ENCODE measurements at places on chromosomes 16 and 17.

DNA sequence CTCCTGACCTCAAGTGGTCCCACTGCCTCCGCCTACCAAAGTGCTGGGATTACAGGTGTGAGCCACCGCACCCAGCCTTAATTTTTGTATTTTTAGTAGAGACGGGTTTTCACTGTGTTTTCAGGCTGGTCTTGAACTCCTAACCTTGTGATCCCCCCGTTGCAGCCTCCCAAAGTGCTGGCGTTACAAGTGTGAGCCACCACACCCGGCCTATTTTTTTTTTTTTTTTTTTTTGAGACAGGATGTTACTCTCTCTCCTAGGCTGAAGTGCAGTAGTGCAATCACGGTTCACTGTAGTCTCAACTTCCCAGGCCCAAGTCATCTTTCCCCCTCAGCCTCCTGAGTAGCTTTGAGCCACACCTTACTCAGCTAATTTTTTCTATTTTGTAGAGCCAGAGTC lies 3.1 kb upstream of the SNX11 start:
- DNase-seq: no peak

- no peak for DNase-seq
Observed at GRCh38 chr17:75205793-75206163, 299 bp downstream of the NUP85 start.

DNA sequence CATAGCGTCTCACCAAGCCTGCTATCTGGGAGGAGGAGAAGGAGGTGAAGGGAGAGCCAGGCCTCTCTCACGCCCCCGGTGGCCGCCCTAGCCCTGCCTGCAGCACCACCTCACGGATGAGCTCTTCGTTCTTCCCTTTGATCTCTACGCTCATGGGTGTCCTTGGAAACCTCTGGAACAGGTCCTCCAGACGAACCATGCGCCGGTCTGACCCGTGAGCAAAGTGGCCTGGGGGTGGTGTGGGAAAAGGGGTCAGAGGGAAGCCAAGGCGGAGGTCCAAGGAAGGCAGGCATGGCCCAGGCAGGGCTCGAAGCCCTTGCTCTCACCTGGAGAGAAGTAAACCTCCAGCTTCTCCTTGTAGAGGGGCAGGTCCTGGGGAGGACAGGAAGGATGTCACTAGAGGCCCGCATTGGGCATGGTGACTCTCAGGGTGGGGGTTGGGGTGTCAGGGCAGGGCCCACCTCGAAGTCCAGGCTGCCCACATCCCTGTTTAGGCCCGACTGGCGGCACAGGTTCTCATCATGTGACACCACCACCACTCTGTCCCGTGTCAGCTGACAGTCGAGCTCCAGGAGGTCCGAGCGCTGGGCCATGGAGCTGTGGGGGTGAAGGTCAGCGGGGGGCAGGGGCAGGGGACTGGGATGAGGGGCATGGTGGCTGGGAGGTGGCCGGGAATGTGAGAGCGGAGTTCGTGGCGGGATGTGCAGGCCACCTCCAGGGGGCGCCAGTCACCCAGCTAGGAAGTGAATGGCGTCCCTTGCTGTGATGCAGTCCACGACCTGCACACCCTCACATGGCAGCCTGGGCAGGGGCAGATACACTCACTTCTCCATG lies 923 bp downstream of the GDPD3 start:
- DNase-seq: peak; percentile 87

DNA sequence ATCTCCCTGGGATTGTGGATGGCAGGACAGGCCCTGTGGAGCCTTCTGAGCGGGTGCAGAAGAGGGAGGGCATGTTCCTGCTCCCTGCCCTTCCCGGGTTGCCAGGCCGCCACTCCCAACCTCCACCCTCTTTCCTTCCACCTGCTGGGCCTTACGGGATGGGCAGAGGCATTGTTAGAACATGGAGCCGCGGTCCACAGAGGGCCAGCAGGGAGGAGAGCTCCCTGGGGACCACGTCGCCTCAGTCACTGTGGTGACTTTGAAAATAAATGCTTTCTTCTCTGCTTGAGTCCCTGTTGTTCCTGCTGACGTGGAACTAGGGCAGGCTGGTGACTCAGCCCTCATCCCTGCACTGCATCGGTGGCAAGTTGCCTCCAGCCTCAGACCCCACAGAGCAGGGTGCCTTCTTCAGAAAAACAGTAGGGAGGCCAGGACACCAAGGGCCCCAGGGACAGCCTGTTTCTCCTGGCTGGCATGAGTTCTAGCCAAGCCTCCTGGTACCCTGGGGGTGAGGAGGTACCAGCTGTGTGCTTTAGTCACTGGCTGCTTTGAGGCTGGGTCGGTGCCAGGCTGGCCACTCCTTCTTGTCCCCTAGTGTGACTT lies 224.9 kb downstream of the SEC14L1 start:
- no peak for DNase-seq

- no peak for DNase-seq
Observed at GRCh38 chr16:11036040-11036439, 91.7 kb downstream of the CLEC16A start.

DNA sequence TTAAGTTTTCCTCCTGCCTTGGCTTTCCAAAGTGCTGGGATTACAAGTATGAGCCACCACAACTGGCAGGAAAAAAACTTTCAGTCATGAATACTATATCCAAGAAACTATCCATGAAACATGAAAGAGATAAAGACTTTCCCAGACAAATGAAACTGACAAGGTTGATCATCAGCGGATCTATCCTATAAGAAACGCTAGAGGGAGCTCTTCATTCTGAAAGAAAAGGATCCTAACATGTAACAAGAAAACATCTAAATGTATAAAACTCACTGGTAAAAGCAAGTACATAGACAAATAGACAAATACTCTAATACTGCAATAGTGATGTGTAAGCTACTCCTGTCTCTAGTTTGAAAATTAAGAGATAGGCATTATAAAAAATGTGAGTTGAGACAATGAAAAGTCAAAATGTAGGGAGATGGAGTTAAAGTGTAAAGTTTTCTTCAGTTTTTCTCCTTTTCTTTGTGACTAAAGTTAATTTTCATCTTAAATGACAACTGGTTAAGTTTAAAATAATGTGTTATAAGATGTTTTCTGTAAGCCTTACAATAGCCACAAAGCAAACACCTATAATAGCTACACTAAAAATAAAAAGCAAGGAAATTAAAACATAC lies 79.6 kb upstream of the TEKT1 start:
- DNase-seq: no peak

GRCh38 chr17:45385331-45385997 lies 47.2 kb downstream of the ARHGAP27 start:
- peak; percentile 95 for DNase-seq

GRCh38 chr17:81270279-81270678 lies 24.8 kb downstream of the SLC38A10 start:
- no peak for DNase-seq

DNA sequence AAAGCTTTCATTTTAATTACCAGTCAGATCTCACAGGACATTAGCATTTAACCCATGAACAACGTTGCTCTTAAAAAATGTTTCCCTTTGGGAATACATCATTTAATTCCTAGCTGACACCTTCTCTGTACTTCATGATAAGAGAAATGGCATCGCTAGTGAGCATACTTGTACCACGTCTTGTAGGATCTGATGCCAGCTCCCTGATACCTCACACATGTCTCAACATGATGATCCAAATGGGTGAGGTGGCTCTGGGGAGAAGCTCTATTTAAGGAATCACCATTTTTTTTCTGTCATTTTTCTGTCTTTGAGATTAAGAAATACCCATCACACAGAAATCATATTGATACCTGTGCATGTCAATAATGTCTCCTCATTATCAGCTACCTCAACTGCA lies 772.1 kb upstream of the CA10 start:
- no peak for DNase-seq

- no peak for DNase-seq
Observed at GRCh38 chr17:79046197-79046915, 22.4 kb downstream of the C1QTNF1 start.

- peak; percentile 62 for DNase-seq
Observed at GRCh38 chr17:44220213-44221083, 973 bp upstream of the UBTF start.

GRCh38 chr16:21959050-21959449 lies 5.9 kb downstream of the UQCRC2 start:
- DNase-seq: no peak

- no peak for DNase-seq
Observed at GRCh38 chr16:56974549-56975300, 13.0 kb downstream of the CETP start.

DNA sequence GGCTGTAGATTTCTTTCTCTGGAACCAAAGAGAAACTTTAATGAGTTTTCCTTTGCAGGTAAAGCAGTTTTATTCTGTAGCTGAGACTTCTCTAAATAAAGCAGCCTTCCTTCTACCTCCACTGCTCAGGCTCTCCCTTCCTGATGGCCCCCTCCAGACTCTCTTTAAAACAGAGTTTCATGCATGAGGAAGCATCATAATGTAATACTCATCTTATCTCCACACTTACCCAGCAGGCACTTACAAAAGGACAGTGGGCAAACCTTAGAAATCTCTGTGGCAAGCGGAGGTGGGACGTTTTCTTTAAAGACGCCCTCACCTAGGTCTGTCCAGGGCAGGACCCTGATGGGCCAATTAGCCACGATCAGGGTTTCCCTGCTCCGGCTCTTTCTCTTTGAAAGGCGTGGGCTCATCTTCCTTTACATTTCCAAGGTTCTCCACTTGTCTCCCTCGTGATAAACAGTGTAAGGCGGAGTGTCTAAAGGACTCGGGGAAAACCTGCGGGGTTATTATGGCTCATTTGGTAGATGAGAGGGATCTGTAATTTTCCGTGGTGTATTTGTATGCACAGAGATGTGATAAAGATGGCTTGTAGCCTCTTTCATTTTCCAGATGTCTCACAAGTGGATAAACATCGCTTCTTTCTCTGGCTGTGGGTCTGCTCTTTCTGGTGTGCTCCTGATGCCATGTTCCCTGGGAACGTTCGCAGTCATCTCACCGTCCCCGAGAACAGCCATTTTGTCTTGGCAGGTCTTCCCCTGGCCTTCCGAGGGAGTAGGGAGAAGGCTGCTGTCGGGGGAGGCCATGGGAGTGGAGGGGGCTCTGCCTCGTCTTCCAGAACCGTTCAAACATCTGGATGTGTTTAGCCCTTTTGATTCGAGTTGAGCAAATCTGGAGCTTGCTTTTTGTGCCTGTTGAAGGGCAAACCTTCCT lies 239.0 kb downstream of the CCDC182 start:
- no peak for DNase-seq

GRCh38 chr17:21042458-21043295 lies at the start of gene USP22:
Gene USP22, minus strand, starts transcription at chr17:21043011. Its CDS starts 176 bp downstream, at chr17:21042835.
- DNase-seq: peak; percentile 95

- DNase-seq: no peak
Observed at GRCh38 chr17:62848334-62848733, 40.2 kb upstream of the MARCHF10 start.

- DNase-seq: no peak
Observed at GRCh38 chr17:63563339-63563738, 13.1 kb downstream of the DCAF7 start.

GRCh38 chr17:72046178-72046577 lies 74.6 kb upstream of the SOX9 start:
- DNase-seq: no peak

- DNase-seq: no peak
Observed at GRCh38 chr16:41439-42068, 11.9 kb downstream of the POLR3K start.

- no peak for DNase-seq
Observed at GRCh38 chr16:46730126-46730525, 18.0 kb downstream of the MYLK3 start.

- DNase-seq: no peak
Observed at GRCh38 chr16:19822533-19822932, 62.1 kb downstream of the GPRC5B start.

DNA sequence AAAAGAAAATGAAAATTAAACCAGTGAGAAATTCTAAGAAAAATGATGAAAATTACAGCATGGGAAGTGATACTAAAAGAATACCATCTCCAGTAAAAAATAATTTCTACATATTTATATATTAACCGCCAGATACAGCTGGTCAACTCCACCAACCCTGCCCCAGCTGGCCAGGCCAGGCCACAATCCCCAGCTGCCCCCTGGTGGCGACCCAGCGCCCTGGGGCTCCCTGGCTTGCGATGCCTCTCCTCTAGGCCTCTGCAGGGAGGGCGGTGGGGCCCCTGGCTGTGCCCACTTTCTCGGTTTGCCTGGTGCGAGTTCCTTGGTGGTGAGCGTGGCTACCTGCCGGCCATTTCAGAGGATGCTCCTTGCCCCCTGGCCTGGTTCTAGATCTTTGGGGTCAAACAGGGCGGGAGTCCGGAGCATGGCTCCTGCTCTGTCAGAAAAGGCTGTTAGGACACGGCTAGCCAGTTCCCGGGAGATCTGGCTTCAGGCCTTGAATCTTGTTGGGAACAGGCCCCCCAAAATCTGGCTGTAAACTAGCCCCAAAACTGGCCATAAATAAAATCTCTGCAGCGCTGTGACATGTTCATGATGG lies 14.5 kb downstream of the GLIS2 start:
- DNase-seq: peak; percentile 89

DNA sequence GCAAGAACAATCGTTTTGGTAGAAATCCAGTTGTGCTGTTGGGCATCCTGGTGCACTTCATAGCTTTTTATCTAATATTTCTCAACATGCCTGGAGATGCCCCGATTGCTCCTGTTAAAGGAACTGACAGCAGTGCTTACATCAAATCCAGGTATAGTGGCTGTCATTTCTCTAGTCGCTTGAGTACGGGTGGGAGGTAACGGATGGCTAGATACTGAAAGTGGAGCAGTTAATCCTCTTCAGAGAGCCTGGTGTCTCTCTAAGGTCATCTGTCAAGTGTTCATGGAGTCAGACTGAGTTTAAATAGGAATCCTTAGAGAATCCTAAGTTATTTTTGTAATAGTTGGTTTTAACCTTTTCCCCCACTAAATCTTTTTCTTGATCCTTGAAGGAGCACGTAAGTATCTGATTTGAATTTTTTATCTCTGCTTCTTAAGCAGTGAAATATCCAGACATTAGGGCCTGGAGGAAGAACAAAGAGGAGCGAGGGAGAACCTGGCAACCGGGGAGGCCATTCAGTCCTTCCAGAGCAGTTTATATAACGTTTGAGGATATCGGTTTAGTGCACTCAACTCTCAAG lies 37.2 kb downstream of the MFSD11 start:
- DNase-seq: no peak

DNA sequence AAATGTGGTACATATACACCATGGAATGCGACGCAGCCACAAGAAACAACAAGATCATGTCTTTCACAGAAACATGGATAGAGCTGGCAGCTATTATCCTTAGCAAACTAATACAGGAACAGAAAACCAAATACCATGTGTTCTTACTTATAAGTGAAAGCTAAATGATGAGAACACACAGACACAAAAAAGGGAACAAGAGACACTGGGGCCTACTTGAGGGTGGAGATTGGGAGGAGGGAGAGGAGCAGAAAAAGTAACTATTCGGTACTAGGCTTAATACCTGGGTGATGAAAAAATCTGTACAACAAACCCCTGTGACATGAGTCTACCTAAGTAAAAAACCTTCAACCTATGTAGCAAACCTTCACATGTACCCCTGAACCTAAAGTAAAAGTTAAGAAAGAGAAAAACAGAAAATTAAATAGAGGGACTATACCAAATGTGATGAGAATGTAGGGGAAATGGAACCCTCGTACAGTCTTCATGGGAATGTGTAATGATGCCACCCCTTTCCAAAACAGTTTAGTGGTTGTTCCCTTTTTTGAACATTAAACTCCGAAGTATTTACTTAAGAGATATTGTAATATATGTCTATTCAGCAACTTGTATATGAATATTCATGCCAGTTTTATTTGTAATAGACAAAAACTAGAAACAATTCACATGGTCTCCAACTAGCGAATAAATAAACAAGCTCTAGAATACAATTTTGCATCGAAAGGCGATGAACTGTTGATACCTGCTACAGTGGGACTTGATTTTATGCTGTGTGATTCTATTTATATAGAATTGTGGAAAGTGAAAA lies 33.9 kb downstream of the AHSP start:
- DNase-seq: no peak

GRCh38 chr17:59901604-59902003 lies 8.7 kb downstream of the RPS6KB1 start:
- no peak for DNase-seq

- DNase-seq: no peak
Observed at GRCh38 chr17:50884439-50885311, 18.5 kb upstream of the TOB1 start.
